Natural killer cell (primary cell): ENCODE measurements at places on chromosomes 16 and 17. TPM values are rescaled to one million over a fixed set of nuclear protein-coding genes. Genes with fewer than 3 reads are reported as not detected.

GRCh38 chr16:80346111-80346632 lies 194.6 kb upstream of the DYNLRB2 start:
- DNase-seq, result no peak

DNA sequence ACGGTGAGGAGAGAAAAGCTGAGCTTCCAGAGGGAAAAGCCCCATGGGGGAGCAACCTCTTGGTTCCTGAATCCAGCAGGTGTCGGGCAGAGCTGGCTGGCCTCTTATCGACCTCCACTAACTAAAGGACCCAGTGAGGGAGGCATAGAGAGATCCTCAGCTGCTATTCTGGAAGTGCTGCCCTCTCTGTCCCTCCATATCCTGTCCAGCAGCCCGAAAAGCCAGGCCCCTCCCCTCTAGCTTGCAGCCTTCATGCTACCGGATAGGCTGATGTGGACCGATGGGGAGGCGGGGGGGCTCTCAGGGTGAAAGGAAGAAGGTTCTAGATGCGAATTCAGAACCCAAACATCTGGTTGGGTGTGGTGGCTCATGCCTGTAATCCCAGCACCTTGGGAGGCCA lies 24.9 kb downstream of the MXRA7 start:
- no peak for DNase-seq

LRRC37A2 gene
- total RNA-seq, result 21.9 TPM

DYNLRB2 gene
- not detected for total RNA-seq

DNA sequence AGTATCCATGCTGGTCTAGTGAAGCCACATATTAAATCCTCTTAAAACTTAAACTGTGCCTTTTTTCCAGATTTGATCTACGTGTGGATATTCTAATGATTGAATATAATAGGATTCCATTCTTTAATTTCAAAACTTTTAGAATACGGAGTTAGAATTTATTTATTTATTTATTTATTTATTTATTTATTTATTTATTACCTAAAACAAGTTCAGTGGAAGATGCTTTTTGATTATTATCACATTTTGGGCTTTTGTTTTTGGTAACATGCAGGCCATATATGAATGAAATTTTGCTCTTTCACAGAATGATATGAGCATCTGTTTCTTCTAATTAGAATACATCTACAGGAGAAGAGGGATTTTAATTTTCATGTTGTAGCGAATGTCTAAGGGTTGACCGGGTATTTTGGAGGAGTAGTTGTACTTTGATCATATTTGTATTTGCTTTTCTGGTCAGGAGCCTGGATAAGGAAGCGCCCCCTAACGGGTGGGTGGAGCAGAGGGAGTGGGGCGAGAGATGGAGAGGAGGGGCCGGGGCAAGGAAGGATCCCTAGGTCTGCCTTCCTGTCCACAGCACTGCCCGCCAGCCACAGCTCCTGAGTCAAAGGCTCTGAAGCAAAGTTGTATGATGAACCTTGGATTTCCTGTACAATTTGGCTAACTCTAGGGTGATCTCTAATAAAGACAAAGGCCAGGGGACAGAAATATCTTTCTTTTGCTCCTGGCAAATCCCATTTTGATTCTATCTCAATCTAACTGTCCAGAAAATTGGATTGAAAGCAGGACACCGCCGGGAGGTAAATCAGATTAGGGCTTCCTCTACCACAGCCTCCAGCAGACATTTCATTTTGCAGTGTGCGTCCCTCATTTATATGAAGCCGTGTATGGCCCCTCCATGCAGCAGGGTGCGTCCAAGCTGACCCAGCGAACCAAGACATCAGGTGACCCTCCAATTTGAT lies 149.1 kb downstream of the PRKCA start:
- no peak for DNase-seq

- DNase-seq, result no peak
These were observed 23.6 kb downstream of the METTL22 start for GRCh38 chr16:8645141-8645521.

HOXB4 gene
- total RNA-seq, result 3.5 TPM

- DNase-seq, result no peak
These were observed 88.1 kb downstream of the AMFR start for GRCh38 chr16:56337131-56337857.

MYCBPAP gene
- total RNA-seq, result 0.70 TPM

- no peak for DNase-seq
These were observed 72.6 kb upstream of the LGALS9 start for GRCh38 chr17:27558341-27558740.

PLLP gene
- not detected for total RNA-seq

- DNase-seq, result no peak
These were observed at the start of gene PROCA1 for GRCh38 chr17:28711723-28712031. Gene PROCA1 (minus strand): TSS chr17:28711888. CDS start chr17:28711660, 228 bp downstream.

DNA sequence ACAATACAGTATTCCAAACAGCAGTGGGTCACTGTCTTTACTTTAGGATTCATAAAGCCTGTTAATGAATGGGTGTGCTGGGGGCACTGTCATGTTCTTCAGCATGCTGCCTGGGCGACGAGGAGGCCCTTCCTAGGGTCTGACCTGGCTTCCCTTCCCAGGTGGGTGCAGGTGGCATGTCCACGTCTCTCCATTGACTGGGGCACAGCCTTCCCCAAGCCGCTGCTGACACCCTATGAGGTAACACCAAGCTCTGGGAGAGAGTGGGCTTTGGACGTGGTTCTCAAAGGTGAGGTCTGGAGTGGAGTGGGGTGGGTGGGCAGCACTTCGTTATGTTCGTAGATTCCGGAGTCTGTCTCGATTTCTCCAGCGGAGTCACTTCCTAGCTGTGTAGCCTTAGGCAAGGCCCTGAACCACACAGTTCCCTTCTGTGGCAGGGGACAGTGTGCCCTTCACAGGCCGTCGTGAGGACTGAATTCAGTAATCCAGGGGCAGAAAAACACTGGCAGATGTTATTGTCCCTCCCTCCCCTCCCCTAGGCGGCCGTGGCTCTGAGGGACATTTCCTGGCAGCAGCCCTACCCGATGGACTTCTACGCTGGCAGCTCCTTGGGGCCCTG lies 771 bp upstream of the OVCA2 start:
- DNase-seq, result no peak

KRTAP3-3 gene
- total RNA-seq, result not detected

GRCh38 chr17:33140413-33141099 lies 148.9 kb downstream of the SPACA3 start:
- no peak for DNase-seq

MAFG gene
- 13.2 TPM for total RNA-seq

GRCh38 chr16:11004351-11004750 lies 60.0 kb downstream of the CLEC16A start:
- no peak for DNase-seq

DNA sequence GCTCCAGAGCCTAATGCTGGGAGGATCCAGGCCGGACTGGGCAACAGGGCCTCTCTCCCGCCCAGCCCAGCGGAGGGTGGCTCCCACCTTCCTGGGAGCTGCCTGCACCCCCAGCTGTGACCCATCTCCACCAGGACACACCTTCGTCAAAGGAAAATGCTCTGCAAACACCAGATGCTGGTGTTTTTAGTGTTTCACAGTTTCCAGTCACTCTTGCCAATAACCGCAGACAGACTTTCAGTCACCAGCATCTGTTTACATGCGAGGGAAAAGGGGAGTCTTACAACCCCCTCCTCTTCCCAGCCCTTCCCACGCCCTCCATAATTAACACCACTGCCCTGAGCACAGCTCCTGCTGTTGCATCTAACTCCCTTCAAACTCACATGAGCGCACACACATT lies 25.3 kb downstream of the KLHDC4 start:
- no peak for DNase-seq

SUPT4H1 gene
- 68.3 TPM for total RNA-seq
